ENCODE measurements at places on chromosomes 2 and 18. TPM values are rescaled to one million over a fixed set of nuclear protein-coding genes. Genes with fewer than 3 reads are reported as not detected.

IKZF2 gene
- 15.5 TPM for total RNA-seq

SNORC gene
- 3.1 TPM for total RNA-seq

DNA sequence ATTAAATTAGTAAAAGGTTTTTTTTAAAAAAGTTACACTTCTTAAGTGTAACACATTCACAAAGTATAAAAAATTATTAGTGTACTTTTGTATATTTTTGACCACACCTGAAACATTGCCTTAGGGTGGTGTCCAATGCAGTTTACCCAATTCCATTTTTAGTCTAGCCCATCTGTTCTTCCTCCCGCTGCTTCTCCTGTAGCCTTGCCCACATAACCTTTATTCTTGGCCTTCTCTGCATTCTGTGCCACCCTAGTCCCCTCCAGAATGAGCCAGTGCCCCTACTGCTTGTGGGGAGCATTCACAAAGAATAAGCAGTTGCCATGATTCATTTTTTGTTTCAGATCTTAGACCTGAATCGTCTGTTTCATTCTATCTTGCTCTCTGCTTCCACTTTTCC, 78.4 kb upstream of the MYT1L start:
- H3K4me3 ChIP-seq, result no peak overlapping the region
- H3K4me1 ChIP-seq, result no peaks in the 10 kb centered on the region
- H3K27ac ChIP-seq, result no peak overlapping the region
- H3K27me3 ChIP-seq, result no peaks in the 10 kb centered on the region

DNA sequence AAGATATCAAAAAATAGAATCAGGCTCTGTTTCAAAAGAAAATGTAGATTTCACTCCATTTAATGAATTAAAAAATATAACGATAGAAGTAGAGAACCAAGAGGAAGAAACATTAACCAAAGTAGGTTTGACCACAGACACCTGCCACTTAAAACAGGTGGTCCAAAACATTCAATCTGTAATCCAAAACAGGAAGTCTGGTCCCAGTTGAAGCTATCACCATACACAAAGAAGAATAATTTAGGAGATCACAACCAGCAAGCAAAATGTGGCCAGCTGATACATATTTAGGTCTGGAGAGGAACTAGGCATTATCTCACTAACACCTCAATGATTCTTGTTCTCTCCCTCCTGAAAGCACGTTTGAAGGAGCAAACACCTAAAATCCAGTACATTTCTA, 73.1 kb downstream of the FTCDNL1 start:
- no peaks in the 10 kb centered on the region for H3K4me1 ChIP-seq
- no peak for DNase-seq
- H3K4me3 ChIP-seq, result no peak overlapping the region
- H3K27ac ChIP-seq, result no peak overlapping the region
- H3K27me3 ChIP-seq, result no peaks in the 10 kb centered on the region
- H3K36me3 ChIP-seq, result no peaks in the 10 kb centered on the region

FSIP2 gene
- total RNA-seq, result 0.86 TPM

Data from astrocyte (in vitro differentiated cells and primary cell).